RWPE1 (cell line): ENCODE measurements at places on chromosomes 7 and 10.
A peak's percentile ranks its signal among the peaks of the same experiment; 100 is the strongest.

DNA sequence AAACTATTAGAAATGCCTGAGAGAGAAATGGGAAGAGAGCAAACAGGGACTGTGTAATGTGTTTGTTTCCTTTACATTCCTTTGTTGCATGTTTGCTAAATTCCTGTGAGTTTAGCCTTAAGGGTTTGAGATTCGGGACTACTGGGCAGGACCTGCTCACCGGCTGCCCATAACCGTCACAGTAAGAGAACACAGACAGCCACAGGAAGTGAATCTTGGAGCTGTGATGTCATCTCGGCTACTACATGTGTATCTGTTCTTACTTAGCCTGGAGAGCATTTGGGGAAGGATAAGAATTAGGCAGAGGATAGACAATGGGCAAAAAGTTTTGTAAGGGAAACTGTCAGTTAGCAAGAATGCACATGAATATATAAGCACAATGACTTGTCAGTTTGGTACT lies 485.1 kb upstream of the KLF6 start:
- no peak for DNase-seq

GRCh38 chr10:68135922-68136792 lies 26.9 kb downstream of the MYPN start:
- DNase-seq: peak; percentile 89

DNA sequence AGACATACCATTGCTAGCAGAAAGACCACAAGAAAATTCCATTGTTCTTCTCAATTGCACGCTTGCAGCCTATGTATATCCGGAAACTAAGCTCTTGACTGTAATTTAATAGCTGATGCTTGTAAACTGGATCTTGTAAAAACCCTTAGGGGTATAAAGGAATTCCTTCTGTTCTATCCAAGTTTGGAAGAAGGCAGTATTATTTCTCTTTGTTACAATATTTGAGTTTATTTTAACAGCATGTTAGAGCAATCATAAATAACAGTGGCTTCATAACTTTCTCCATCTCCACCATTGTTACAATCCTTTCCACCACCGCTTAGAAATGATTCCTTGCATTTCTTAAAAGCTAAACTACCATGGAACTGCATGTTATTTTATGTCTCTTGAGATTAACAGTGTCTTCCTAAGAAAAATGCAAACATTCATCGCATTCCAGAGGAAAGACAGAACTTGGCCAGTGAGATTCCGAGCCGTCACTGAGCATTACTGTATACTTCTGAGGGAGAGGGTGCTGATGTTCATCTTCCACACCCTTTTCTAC lies 92.5 kb downstream of the TRIL start:
- DNase-seq: no peak

- no peak for DNase-seq
These were observed 10.6 kb downstream of the ZFAND2A start for GRCh38 chr7:1149351-1149794.

GRCh38 chr7:95433129-95433528 lies 1.7 kb downstream of the PON2 start:
- DNase-seq: no peak

GRCh38 chr10:132696728-132697577 lies 89.0 kb downstream of the NKX6-2 start:
- DNase-seq: no peak

DNA sequence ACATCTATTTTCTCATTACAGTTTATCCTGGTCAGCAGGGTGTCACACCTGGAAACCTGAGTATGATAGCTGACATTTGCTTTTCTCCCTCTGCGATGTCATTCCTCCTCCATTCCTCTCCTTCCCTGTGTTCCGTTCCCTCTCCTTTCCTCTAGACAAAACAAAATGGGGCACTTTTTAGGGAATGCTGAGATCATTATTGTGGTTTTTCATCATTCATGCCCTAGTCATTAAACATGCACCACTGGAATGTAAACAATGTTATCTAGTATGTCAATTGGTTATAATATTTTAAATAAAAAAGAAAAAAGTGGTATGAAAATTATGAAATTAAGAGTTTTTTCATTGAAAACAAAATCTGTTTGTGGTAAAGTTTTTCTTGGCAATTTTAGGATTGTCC lies 132.6 kb downstream of the MAPK8 start:
- no peak for DNase-seq

DNA sequence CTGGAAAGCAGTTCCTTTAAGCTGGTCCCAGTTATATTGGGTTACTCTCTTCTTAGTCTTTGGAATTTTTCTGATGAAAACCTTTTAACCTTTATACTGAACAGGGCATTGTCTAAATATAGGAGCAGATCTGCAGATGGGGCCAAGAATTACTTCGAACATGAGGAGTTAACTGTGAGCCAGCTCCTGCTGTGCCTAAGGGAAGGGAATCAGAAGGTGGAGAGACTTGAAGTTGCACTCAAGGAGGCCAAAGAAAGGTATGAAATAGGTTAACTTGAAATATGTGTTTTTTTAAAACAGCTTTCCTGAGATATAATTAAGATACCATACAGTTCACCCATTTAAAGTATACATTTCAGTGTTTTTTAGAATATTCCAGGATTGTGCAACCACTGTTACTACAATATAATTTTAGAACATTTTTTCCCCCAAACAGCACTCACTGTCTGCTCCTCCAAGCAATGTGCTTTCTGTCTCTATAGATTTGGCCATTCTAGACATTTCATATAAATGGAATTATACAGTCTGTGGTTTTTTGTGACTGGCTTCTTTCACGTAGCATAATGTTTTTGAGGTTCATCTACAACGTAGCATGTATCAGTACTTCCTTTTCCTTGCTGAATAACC lies 18.9 kb downstream of the OPTN start:
- no peak for DNase-seq

- no peak for DNase-seq
These were observed 1.2 kb downstream of the ING3 start for GRCh38 chr7:120951826-120952225.

DNA sequence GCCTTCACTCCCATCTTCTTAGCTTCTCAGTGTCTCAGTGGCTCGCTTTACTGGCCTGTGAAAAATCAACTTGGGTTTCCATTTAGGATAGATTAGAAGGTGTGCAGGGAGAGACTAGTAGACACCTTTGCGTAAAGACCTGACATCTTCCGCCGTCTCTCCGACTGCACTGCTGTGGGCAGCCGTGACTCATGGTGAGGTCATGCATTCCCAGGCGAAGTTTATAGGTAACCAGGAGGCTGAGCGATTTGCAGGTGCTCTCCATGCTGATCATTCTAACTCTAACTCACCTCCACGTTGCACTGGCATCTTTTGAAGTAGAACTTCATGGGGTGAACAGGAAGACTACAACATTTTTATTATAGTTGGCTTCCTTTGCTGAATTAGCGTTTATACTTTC lies 68.0 kb upstream of the ZNF438 start:
- peak; percentile 85 for DNase-seq

GRCh38 chr7:23072922-23073321 lies 32.7 kb upstream of the KLHL7 start:
- no peak for DNase-seq

DNA sequence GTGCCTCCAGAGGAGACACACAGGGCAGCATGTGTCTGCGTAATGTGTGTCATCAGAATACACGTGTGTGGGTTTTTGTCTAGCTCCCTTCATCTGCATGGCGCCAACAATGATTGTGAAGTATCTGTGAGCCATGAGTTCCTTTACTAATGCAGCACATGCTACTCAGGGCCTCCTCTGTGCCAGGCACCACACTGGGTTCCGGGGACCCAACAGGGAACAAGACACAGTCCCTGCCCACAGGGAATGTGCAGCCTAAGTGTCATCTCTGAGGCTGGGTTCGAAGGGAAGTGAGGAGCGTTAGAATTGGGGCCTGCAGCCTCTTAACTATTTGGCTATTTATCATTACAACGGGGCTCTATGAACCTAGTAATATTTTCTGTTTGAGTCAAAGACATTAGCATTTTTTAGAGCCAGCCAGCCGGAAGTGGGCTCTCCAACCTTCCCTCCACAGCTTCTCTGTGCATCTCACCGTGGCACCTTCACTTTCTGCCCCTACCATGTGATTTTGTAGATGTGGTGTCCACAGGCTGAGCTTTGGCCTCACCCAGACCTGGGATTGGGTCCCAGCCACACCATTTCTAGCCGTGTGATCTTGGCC lies 43.9 kb upstream of the SRGN start:
- no peak for DNase-seq

- no peak for DNase-seq
These were observed 173.2 kb downstream of the BUB3 start for GRCh38 chr10:123327450-123327849.

GRCh38 chr10:11835704-11836103 lies 12.5 kb downstream of the PROSER2 start:
- no peak for DNase-seq

- no peak for DNase-seq
These were observed 33.7 kb downstream of the ZNF775 start for GRCh38 chr7:150412518-150413488.

DNA sequence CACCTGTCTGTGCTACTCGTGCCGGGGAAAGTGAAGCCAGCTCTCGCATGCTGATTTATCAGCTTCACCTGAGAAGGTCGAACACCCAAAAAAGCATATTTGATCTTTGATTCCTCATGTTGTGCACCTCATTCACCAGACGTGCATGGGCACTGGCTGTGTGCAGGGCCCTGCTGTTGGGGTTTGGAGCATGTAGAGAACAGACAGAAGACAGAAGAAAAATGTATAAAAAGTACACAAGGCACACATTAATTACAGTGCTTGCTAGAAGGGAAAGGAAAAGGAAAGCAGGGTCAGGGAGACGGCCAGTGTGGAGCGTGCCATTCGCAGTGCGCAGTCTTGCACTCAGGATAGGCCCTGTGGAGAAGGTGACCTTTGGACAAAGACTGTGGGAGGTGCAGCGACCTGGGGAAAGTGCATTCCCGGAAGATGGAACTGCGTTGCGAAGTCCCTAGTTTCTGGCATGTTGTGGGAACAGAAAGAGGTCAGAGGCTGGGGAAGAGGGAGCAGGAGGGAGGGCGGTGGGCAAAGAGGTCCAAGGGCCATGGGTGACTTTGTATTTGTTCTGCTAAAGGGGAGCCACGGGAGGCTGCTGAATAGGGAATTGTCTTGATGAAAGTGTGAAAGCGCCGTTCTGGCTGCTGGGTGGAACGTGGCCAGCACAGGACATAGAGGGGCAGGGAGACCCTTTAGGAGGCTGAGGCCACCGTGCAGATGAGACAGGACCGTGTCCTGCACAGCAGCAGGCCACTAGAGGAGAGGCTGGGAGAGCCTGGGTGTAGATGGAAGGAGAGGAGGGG lies 232.8 kb downstream of the GLRX3 start:
- DNase-seq: no peak

DNA sequence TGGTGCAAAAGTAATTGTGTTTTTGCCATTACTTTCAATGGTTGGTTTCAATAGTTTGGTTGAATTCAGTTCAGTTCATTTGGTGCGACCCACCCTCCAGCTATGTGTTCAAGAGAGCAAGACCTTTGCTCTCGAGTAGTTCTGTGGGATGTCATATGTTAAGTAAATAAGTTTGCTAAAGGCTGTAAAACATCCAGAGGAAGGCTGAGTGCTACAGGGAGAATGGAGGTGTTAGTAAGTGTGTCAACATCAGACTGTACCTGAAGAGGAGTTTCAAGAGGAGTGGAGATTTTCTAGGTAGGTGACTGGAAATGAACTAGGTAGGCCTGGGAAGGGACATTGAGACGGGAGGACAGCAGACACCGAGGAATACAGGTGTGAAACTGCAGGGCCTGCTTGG lies 147.7 kb downstream of the SH2D4B start:
- no peak for DNase-seq

- DNase-seq: no peak
These were observed 45.0 kb upstream of the STK17A start for GRCh38 chr7:43537765-43538403.

- DNase-seq: no peak
These were observed 20.1 kb upstream of the NMT2 start for GRCh38 chr10:15188603-15189002.

DNA sequence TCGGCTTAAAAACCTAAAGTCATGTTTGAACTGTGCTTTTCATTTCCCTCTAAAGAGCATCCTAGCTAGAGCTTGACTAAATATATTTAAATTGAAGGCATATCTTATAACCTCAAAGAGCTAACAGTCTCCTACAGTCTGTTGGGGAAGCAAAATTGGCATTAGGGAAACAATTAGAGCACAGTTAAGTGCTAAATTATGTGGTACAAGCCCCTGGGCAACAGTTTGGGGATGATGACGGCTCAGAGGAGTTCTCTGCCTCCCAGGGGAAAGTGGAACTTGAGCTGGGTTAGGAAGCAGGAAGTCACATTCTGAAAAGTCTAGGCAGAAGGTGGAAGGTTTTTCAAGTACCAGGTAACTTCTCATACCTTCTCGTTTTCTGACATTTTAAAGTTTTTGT lies 18.6 kb upstream of the GOT1 start:
- DNase-seq: no peak

GRCh38 chr10:14163377-14164086 lies 167.2 kb downstream of the FRMD4A start:
- DNase-seq: no peak

- no peak for DNase-seq
These were observed 5.4 kb downstream of the LMTK2 start for GRCh38 chr7:98112077-98112476.

DNA sequence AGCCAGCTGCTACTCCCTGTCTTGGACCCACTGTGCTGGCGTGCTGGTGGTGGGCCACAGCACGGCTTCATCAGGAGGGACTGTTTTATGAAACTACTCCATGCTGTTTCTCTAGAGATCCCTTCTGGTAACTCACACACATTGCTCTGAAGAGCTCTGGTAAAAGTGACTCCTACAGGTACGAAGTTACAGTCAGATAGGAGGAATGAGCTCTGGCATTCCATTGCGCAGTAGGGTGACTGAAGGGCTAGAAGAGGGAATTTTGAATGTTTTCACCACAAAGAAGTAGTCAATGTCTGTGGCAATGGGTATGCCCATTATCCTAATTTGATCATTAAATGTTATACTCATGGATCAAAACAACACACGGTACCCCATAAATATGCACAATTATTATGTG lies 609 bp downstream of the MAT1A start:
- no peak for DNase-seq

GRCh38 chr7:2097492-2097891 lies 135.3 kb downstream of the MAD1L1 start:
- no peak for DNase-seq

DNA sequence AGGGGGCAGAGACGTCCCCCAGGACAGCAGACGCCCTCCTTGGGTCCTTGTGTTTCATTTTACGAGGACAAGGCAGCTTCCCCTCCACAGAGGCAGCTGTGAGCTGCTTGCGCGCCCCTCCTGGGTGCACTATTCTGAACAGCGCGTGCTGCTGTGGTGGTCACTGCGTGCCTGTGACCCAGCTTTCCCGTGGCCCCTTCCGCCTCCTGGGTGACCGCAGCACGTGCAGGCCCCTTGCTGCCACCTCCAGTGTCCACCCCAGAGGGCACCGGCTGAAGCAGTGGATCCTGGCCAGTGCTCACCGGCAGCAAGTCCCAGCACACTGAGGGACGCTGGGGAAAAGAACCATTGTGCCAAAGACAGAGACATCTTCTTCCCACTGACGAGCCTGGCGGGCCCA lies 81.4 kb downstream of the TCERG1L start:
- DNase-seq: no peak

- DNase-seq: no peak
These were observed 62.0 kb downstream of the VSTM4 start for GRCh38 chr10:49053053-49053997.
